ENCODE measurements at places on chromosomes 2 and 18. TPM values are rescaled to one million over a fixed set of nuclear protein-coding genes. Genes with fewer than 3 reads are reported as not detected.

GRB14 gene
- 2.0 TPM for total RNA-seq

DOK6 gene
- 2.2 TPM for total RNA-seq

BIN1 gene
- total RNA-seq = 43.9 TPM

RAPGEF4 gene
- total RNA-seq = 2.4 TPM

SLC16A14 gene
- total RNA-seq = 0.31 TPM

DSC2 gene
- total RNA-seq = 8.1 TPM

PDE11A gene
- under 0.01 TPM for total RNA-seq

FHOD3 gene
- total RNA-seq = not detected

CHRNG gene
- total RNA-seq = not detected

ANKRD29 gene
- 0.52 TPM for total RNA-seq

RBM44 gene
- 3.5 TPM for total RNA-seq

MAPRE3 gene
- 0.42 TPM for total RNA-seq

IL1RL1 gene
- total RNA-seq = 2.7 TPM

SERPINB2 gene
- total RNA-seq = 143 TPM

PSMA8 gene
- 0.42 TPM for total RNA-seq

NEB gene
- 2.0 TPM for total RNA-seq

NOL4 gene
- not detected for total RNA-seq

ABCG8 gene
- total RNA-seq = not detected

OR6B2 gene
- not detected for total RNA-seq

ADGRF3 gene
- 0.31 TPM for total RNA-seq

POTEI gene
- under 0.01 TPM for total RNA-seq

GNLY gene
- 181 TPM for total RNA-seq

ATP6V1B1 gene
- total RNA-seq = not detected

SERPINB13 gene
- not detected for total RNA-seq

SGPP2 gene
- 0.94 TPM for total RNA-seq

DSG1 gene
- total RNA-seq = not detected

ANKMY1 gene
- total RNA-seq = 24.1 TPM

TLX2 gene
- total RNA-seq = 0.10 TPM

SLC4A5 gene
- 6.7 TPM for total RNA-seq

APOB gene
- not detected for total RNA-seq

LRATD1 gene
- under 0.01 TPM for total RNA-seq

RNF125 gene
- 57.0 TPM for total RNA-seq

CPS1 gene
- total RNA-seq = 0.42 TPM

CD8B2 gene
- total RNA-seq = 0.73 TPM

UGT1A1 gene
- total RNA-seq = not detected

LRP2 gene
- total RNA-seq = not detected

PMAIP1 gene
- 95.0 TPM for total RNA-seq

FZD7 gene
- 0.63 TPM for total RNA-seq

TRABD2A gene
- total RNA-seq = 96.0 TPM

RGPD4 gene
- 0.10 TPM for total RNA-seq

ARHGAP15 gene
- 334 TPM for total RNA-seq

DES gene
- total RNA-seq = 1.3 TPM

CPLX4 gene
- total RNA-seq = 0.10 TPM

IHH gene
- total RNA-seq = 0.10 TPM

All from mononuclear cell (primary cell).